ENCODE measurements at places on chromosomes 2 and 18.

- DNase-seq = no peak
Measured at GRCh38 chr2:54579682-54580620, 123.8 kb downstream of the SPTBN1 start.

- DNase-seq = no peak
Measured at GRCh38 chr2:101047075-101047766, 45.1 kb downstream of the RPL31 start.

DNA sequence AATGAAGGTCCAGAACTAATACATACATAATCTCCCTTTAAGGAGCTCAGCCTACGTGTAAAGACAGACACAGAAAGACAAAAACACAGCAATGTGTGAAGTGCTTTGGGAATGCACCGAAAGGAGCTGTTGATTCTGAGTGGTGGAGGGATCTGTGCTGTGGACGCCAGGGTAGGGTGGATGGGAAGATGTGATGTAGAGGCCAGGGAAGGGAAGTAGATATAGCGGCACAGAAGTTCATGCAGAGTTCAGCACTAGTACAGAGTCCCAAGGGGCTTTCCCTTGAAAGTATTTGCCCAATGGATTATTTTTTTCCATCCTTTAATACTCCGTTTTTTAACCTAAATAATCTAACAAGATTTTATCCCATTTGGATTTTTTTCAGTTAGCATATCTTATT lies 32.1 kb upstream of the DOCK10 start:
- DNase-seq = no peak

DNA sequence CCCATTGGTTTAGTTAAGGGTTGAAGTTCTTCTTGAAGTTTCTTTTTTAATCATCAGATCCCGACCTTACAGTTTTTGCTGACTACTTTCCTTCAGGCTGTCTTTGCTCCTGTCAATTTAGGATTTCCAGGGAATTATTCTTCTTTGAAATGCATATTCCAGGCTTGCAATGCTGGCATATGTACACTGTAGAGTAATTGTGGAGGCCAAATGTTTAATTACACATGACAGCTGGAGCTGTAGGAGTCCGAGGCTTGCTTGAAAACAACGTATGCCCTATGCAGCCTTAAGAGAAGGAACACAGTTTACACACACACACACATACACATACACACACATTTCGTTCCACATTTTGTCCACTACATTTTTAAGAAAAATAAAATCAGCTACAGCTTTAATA lies 602.3 kb downstream of the TMEM182 start:
- DNase-seq = no peak

- DNase-seq = no peak
Measured at GRCh38 chr2:225070811-225071210, 28.5 kb upstream of the DOCK10 start.

DNA sequence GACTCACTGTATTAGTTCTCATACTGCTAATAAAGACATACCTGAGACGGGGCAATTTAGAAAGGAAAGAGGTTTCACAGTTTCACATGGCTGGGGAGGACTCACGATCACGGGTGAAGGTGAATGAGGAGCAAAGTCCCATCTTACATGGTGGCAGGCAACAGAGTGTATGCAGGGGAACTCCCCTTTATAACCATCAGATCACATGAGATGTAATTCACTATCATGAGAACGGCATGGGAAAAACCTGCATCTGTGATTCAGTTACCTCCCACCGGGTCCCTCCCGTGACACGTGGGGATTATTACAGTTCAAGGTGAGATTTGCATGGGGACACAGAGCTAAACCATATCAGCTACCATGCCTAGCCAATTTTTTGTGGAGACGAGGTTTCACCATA lies 168.2 kb downstream of the NEDD4L start:
- DNase-seq = peak; percentile 74

DNA sequence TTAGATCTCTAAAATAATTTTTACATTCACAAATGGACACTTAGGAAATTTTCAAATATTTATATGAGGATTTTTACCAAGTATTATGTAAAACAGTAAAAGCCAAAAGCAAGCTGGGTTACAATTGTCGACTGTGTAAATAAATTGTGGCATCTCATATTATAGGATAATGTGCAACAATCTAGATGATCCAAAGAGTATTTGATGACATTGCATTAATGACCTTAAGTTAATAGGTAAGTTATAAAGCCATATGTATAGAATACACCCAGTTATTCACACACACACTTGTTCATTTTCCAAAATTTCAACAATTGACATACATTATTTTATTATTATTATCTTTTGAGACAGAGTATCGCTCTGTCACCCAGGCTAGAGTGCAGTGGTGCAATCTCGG lies 69.3 kb downstream of the ATP8B1 start:
- DNase-seq = no peak

DNA sequence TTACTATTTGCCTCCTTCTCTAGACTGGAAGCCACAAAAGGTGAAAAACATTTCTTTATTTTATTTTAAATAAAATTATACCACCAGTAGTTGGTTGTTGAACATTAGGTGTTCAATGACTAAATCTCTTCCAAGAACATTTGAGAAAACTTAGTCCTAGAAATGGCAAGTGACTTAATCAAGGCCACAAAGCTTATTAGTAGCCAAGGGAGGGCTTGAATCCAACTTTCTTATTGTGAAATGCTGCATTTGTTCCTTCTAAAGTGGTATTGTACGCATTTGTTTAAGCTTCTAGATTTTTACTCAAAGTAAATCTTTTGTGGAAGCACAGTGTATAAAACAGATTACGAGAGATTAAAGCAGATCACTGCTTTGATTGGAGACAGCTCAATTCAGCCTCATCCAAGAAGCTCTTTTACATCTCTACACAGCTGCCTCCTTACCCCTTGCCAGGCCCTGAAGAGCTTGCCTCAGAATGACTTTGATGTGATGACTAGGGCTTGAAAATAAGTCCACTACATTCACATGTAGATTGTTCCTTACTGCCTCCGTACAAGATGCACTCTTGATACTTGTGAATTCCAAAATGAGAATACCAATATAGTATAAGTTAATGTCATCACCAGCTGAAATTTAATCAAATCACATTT lies 244.8 kb downstream of the XIRP2 start:
- no peak for DNase-seq
